ENCODE measurements at places on chromosomes 13 and 19. TPM values are rescaled to one million over a fixed set of nuclear protein-coding genes. Genes with fewer than 3 reads are reported as not detected.

Gene CABP5
- not detected for total RNA-seq

Gene PCDH17
- total RNA-seq = 0.17 TPM

Gene ZNF132
- total RNA-seq = 2.1 TPM

Gene ZNF560
- 1.0 TPM for total RNA-seq

Gene TRAPPC6A
- total RNA-seq = 13.2 TPM

Gene FBXO17
- 20.3 TPM for total RNA-seq

Gene DMKN
- total RNA-seq = 13.5 TPM

Gene NEK5
- 0.34 TPM for total RNA-seq

Gene OPA3
- total RNA-seq = 5.8 TPM

Gene BEST2
- not detected for total RNA-seq

Gene IL12RB1
- not detected for total RNA-seq

Gene KCNC3
- total RNA-seq = not detected

Gene MAMSTR
- total RNA-seq = 5.2 TPM

Gene SYT5
- total RNA-seq = not detected

Gene ZNF99
- total RNA-seq = not detected

Gene SIGLEC5
- not detected for total RNA-seq

Gene PRTN3
- total RNA-seq = not detected

Measured in bronchus fibroblast of lung (primary cell).